ENCODE measurements at places on chromosomes 13 and 19.

DNA sequence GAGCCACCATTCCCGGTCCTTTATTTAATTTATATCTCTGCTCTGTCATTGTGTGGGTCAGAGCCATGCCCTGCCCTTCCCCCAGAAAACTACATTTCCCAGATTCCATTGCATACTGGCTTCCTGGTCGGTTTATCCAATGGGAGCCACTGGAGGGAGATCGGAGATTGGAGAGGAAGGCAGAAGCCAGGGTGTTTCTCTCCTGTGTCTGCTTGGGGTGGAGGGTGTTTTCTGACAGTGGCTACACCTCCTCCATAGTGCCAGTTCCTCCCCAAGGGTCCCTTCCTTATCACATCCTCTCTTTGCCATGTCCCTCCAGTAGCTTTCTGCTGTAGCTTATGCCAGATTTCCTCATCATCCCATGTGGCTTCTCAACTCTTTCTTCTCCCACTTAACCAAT, 19.0 kb downstream of the OLFM2 start:
- DNase-seq: no peak

GRCh38 chr19:47247308-47247990, 8.9 kb upstream of the CCDC9 start:
- no peak for DNase-seq

DNA sequence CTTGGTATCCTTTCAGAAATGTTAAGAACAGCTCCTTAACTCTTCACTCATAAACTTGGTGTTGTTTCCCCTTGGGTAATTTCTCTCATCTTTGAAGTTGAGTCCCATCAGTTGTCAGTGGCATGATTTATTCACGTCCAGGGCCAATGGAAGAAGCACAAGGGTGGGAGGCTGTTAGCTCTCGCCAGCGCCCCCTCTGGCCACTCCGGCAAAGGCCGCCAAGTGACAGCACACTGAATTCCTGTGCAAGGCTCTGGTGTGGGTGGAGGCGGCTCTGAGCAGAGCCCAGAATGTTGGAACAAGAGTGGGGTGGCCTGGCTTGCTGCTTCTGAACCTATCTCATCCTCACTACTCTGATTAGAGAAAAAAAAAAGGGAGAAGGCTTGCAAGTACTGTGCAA, 13.1 kb upstream of the MEDAG start:
- no peak for DNase-seq

- peak; percentile 13 for DNase-seq
These were observed 3.6 kb upstream of the CEACAM3 start for GRCh38 chr19:41792513-41793413.

DNA sequence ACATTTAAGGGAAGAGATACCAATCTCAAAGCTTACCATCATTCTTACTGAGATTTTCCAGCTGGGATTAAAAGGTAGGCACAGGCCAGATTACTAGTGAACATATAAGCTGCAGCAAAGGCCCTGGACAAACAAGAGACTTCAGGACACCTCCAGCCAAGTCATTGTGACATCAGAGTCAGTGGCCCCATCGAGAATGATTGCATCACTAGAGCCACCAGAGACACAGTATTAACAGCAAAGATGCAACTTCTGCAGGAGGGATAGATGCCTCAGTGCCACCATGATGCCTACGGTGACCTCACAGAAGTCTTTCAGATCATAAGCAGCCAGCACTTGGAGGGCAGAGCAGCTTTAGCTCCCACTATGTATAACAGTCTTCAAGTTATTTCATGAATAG, 8.6 kb downstream of the RUBCNL start:
- DNase-seq: no peak

DNA sequence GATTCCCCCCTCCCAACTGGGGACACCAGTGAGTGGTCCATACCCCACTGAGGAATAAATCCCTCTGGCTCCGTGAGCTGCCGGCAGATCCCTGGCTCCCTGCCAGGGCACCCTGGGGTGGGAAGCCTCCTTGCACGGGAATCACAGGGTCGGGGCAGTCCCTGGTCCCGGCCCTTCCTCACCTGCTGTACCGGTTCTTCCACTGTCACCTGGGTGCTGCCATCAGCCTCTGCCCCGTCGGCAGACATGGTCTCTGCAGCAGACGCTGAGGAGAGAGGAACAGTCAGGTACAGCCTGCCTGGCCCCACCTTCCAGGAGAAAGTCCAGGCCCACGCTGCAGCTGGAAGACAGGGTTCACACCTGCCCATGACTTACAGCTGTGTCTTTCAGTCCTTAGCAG, 6.3 kb downstream of the PLIN3 start:
- no peak for DNase-seq

DNA sequence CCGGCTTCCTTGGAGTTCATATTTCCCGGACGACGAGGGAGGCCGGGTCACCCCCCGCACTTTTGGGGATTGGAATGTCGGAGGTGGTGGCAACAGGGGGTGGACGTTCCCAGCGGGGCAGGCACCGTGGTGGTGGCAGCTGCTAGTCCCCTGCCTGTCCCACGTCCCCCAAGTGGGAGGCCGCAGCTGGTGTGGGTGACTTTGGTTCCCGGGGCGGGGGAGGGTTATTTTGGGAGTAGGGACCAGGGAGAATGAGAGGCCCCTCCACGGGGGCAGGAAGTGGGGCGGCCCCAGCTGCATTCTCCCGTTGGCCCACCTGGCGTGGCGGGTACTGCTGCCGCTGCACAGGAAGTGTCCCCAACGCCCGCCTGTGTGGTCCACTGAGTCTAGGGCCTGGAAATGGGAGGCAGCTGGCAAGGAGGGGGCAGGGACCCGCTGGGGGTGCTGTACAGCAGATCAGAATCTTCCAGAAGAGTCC, 11.1 kb upstream of the PLIN3 start:
- DNase-seq: no peak
